ENCODE measurements at places on chromosomes 16 and 17. TPM values are rescaled to one million over a fixed set of nuclear protein-coding genes. Genes with fewer than 3 reads are reported as not detected.

The PABPN1L gene
- total RNA-seq, result 0.49 TPM

The TELO2 gene
- 13.8 TPM for total RNA-seq

The SSH2 gene
- total RNA-seq, result 26.1 TPM

The SLFN14 gene
- 0.25 TPM for total RNA-seq

The METRNL gene
- 33.2 TPM for total RNA-seq

The SLC13A2 gene
- not detected for total RNA-seq

The PROCA1 gene
- 3.4 TPM for total RNA-seq

The KCTD19 gene
- 0.25 TPM for total RNA-seq

The OTOP3 gene
- not detected for total RNA-seq

The POLR3K gene
- total RNA-seq, result 2.5 TPM

The TSNAXIP1 gene
- 3.0 TPM for total RNA-seq

The MT1F gene
- 2.0 TPM for total RNA-seq

The OR1A2 gene
- not detected for total RNA-seq

The MAPT gene
- 154 TPM for total RNA-seq

The EARS2 gene
- 24.3 TPM for total RNA-seq

The PITPNM3 gene
- 9.6 TPM for total RNA-seq

The ODF4 gene
- total RNA-seq, result not detected

The NIP7 gene
- total RNA-seq, result 11.3 TPM

The EXOC3L1 gene
- 1.5 TPM for total RNA-seq

The SPATA32 gene
- not detected for total RNA-seq

The ESRP2 gene
- not detected for total RNA-seq

The SLC16A5 gene
- 0.98 TPM for total RNA-seq

Data from temporal lobe (tissue), 4 donors.